ENCODE measurements at places on chromosomes 2 and 18.

- DNase-seq = no peak
Measured at GRCh38 chr2:38515155-38516074, 87.3 kb downstream of the HNRNPLL start.

DNA sequence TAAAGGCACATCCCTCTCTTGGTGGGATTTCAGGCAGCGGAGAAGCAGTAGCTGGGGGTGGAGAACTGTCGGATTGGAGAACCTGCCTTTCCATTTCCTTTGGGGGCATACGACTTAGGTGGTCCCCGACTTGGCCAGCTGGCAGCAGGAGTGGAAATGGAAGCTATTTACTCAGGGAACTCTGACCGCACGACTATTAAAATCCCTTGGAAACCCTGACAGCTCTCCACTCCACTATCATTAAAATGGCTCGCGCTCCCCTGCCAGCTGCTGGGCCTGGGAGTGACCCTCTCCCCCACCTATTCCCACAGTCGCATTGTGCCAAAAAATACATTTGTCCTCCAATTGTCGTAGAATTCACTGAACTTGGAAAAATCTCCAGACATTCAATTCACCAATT is 77.7 kb upstream of the APCDD1 start:
- no peak for DNase-seq

DNA sequence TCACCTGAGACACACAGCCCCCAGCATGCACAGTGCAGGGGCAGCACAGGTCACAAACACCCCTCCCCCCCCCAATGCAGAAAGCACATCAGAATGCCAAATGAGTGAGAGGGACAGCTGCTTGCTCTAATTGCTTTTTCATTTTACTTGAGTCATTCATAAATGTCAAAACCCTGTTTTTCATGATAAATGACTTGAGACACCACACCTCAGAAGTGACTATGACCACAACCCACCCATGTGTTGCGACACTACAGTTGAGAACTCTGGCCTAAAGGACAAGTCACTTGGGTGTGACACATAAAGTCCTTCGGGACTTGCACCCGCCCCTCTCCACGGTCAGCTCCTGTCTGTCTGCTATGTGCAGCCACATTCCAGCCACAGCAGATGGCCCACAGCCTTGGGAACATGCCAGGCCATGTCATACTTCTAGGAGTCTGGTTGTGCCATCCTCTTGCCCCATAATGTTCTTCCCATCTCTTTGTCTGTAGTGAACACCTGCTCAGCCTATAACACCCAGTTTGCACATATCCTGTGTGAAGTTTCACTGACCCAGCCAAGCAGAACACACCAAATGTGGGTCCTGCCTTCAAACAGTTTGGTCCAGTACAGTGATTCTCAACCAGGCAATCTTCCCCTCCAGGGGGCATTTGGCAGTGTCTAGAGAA is 30.2 kb upstream of the RIOK3 start:
- DNase-seq = peak; percentile 1

DNA sequence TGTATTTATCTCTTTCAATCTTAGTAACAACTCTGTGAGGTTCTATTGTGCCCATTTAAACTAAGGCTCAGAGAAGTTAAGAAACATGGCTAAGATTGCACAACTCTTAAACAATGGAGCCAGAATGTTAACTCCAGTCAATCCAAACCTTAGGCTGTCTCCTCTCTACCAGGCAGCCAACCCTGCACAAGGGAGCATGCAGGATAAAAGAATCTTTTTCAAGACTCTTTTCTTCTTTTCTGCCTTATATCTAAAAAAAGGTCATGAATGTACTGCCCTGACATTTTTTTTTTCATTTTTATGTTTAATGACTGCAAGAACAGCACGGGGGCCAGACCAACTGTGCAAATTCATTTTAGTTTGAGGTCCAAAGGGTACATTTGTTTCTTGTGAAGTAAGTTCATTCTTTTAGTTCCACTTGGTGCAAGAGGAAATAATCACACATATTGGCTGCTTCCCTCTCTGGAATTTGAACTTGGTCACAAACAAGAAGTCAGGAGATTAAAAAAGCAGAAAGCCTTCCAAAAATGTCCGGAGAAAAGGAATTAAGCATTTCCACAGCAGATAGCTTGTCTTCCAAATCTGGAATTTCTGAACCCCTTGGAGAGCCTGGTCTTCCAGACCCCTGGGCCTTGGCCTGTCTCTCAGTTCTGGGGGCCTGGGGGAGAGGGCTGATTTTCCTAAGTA is 96.0 kb upstream of the RIOK3 start:
- no peak for DNase-seq

DNA sequence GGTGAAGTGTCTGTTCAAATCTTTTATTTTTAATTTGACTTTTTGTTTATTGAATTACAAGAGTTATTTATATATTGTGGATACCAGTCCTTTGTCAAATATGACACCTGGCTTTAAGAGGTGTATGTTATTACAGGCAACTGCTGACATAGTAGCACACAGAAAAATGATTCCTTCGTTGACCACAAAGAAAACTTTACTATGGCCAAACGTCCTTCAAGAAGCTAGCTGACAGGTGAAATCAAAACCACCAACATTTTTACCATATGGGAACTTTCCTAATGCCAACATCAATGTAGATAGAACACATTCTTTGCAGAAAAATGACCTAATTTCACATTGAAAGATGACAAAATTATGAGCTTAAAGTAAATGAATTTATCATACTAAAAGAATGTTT is 6.4 kb upstream of the SRBD1 start:
- no peak for DNase-seq

DNA sequence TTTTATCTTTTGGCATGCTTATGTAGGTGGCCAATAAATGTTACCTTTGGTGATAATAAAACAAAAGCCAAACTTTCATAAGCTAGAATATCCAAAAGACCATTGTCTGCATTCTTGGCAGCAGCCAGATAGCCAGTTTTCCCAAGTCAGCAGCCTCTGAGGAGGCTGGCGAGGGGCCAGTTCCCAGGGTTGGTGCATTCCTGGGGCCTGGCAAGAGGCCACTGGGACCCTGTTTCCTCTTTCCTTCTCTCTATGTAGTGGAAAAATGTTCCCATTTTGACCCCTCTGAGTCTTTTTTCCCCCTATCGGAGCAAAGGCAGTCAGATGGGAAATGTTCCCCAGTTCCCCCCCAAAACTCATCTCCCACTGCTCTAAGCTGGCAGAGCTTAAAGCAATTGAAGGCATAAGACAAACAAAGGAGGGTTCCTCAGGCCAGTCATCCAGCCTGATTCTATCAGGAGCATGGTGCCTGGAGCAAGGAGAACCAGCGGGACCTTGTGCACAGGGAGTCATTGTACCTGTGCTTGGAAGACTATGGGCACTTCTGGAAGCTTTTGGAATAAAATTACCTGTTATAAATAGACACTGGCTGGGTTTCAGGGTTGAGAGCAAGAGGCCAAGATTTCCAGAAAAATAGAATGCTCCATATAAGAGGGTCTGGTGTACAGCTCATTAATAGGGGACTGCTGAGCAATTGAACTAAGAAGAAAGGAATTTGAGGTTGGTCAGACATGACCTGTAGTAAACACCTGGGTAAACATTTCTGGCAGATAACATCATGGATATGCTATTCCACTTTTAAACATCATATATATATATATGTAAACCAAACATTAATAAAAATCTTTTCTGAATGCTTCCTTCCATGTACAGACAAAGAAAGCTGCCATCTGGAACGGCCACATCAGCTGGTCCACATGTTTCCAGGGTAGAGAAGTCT is 63.4 kb downstream of the NCKAP5 start:
- no peak for DNase-seq

GRCh38 chr2:42360890-42361727 is at the start of gene COX7A2L:
Gene COX7A2L (minus strand): TSS chr2:42361217. CDS start chr2:42361161, 56 bp downstream.
- peak; percentile 93 for DNase-seq

GRCh38 chr2:80016171-80016570 is 288.4 kb downstream of the LRRTM1 start:
- no peak for DNase-seq

GRCh38 chr18:9609190-9609589 is 5.2 kb downstream of the PPP4R1 start:
- no peak for DNase-seq

DNA sequence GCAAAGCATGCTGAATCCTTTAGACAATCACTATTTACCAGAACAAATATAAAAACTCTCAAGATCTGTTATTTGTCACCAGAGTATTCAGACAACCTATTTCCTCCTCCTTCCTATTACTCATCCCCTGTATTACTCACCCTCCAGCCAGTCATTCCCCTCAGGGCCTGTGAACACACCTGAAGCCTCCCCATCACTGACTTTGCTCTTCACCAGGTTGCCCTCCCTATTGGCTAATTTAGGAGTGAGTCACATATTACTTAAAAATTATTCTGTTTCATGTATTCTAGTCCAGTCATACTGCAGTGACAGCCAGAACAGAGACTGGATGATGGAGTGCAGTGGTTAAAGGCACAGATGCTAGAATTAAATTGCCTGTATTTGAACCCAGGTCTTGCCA is 3.7 kb upstream of the ATG16L1 start:
- no peak for DNase-seq

- DNase-seq = no peak
Measured at GRCh38 chr18:67540559-67540958, 24.0 kb upstream of the DSEL start.

DNA sequence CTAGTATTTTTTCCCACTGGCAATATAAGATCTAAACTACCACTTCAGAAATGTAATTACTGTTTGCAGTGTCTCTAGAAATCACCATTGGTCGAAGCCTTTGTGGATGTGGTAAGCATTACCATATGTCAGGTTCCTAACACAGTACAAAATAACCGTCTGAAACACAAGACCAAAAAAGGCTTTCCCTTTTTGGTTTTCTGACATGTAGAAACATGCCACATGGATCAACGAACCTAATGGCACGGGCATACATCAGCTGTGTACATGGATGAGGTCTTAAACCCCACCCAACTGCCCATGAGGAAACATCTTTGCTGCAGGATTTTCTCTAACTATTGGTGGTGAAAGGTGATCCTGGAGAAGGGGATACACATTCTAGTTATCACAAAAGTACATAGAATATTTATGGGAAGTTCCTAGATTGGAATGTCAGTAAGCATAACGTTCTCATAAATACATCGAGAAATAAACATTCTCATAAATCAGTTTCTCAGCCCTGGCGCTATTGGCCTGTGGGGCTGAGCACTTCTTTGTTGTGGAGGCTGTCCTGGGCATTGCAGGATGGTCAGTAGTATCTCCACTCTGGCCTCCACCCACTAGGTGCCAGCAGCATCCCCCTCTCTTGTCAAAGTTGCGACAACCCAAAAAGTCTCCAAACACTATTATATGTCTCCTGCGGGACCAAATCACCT is 9.0 kb downstream of the VIT start:
- DNase-seq = no peak

DNA sequence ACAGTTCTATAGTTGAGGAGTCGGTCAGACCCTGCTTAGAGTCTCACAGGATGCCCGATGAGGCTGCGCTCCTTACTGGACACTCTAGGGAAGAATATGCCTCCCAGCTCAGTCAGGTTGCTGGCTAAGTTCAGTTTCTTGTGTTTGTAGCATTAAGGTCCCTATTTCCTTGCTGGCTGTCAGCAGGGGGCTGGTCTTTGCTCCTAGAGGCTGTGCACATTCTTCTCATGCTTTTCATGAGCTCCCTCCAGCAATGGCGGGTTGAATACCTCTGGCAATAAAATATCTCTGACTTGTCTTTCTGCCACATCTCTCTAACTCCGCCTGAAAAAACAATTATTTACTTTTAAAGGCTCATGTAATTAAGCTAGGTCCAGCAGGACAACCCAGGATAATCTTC is 79.4 kb upstream of the DNAJC10 start:
- DNase-seq = no peak

DNA sequence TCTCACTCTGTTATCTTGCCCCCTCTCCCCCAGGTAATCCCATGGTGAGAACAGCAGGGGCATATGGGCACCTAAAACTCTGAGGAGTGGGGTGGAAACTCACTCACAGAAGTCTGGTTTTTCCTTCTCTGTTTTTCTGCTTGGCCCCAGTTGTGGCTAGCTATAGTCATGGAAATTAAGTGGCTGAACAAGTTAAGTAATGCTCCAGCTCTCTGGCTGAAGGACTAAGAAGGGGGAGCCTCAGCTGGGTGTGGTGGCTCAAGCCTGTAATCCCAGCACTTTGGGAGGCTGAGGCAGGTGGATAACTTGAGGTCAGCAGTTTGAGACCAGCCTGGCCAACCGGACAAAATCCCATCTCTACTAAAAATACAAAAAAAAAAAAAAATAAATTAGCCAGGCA is 261.0 kb downstream of the TPGS2 start:
- DNase-seq = no peak

DNA sequence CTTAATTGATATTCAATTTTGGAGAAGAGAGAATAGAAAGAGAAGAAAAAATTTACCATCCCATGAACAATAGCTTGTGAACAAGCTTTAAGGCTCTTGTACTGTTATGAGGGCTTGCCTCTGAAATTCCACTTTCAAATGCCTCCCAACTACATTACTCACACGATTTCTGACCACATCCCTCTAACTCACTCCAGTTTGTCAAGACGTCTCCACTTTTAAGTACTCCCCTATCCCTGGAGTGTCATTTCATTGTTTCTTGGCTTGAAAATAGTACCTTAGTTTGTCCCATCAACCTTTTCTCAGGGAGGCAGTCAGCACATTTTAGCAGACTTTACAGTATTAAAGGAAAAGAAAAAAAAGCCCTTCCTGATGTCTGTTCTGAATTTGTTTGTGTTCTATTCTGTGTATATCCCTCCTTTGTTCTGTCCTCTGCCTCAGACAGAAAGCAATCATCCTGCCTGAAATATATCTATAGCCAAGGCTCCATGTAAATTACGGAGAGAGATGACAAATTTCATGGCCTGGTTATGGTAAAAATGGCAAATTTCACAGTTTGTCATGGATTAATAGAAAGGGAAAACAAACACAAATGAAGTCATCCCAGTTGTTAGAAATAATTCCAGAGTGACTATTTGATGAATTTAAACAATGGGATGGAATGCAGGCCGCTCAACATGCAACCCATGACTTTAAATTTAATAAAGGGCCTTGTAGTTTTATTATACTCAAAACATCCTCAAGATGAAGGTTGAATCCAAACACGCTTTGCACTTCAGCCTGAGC is 228.8 kb downstream of the ETAA1 start:
- DNase-seq = no peak

- DNase-seq = no peak
Measured at GRCh38 chr18:58792086-58792485, 72.6 kb upstream of the ZNF532 start.

- no peak for DNase-seq
Measured at GRCh38 chr2:158651358-158652057, 143.6 kb upstream of the DAPL1 start.

GRCh38 chr2:107062173-107062572 is 176.2 kb upstream of the ST6GAL2 start:
- no peak for DNase-seq

GRCh38 chr2:84319581-84319980 is 139.5 kb downstream of the SUCLG1 start:
- DNase-seq = no peak

DNA sequence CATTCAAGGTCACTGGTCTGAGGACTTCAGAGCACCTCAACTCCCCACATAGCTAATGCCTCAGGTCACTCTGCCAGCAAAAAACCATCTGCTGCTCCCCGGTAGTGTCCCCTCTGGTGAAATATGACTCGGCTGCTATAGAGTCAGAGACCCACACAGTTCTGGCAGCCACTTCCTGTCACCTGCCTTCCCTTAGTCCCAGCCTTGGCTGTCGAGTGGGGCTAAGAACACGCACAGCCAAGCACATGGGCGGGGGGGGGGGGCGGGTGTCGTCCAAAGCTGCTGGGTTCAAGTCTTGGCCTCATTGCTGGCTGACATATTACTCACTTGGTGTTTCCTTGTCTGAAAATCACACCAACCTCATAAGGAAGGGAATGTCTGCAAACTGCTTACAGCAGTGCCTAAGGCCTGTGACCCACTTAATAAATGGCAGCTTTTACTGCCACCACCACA is 37.5 kb downstream of the POLR1A start:
- no peak for DNase-seq

Measured in activated CD8-positive, alpha-beta memory T cell treated with anti-CD3 and anti-CD28 coated beads for 1 hour (primary cell).